ENCODE measurements at places on chromosomes 5 and 9. TPM values are rescaled to one million over a fixed set of nuclear protein-coding genes. Genes with fewer than 3 reads are reported as not detected.
A peak's percentile ranks its signal among the peaks of the same experiment; 100 is the strongest.

DNA sequence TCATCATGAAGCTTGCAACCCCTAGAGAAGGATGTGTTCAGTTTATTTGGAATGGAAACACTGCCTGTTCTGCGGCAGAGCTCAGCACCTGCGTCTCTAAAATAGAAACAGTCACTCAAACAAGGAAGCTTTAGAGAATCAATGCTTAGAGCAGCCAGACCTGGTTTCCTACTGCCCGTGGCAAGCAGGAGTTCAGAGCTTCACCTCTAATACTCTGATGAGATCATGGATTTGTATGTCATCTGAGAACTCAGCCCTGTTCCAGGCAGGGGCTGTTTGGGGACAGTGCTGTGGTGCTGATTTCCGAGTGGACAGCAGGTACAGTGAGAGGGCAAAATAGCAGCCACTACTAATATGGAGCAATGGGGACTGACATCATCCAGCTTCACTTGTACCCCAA is 236.0 kb upstream of the IRX1 start:
- no peak for DNase-seq

GRCh38 chr9:128146591-128147120 is 2.6 kb upstream of the LCN2 start:
- no peak for DNase-seq

Gene IRX2
- 20.6 TPM for total RNA-seq

Gene PCDHGB1
- total RNA-seq = 6.5 TPM

Gene LHX3
- 1.3 TPM for total RNA-seq

GRCh38 chr9:21001581-21001980 is 29.9 kb downstream of the HACD4 start:
- no peak for DNase-seq

DNA sequence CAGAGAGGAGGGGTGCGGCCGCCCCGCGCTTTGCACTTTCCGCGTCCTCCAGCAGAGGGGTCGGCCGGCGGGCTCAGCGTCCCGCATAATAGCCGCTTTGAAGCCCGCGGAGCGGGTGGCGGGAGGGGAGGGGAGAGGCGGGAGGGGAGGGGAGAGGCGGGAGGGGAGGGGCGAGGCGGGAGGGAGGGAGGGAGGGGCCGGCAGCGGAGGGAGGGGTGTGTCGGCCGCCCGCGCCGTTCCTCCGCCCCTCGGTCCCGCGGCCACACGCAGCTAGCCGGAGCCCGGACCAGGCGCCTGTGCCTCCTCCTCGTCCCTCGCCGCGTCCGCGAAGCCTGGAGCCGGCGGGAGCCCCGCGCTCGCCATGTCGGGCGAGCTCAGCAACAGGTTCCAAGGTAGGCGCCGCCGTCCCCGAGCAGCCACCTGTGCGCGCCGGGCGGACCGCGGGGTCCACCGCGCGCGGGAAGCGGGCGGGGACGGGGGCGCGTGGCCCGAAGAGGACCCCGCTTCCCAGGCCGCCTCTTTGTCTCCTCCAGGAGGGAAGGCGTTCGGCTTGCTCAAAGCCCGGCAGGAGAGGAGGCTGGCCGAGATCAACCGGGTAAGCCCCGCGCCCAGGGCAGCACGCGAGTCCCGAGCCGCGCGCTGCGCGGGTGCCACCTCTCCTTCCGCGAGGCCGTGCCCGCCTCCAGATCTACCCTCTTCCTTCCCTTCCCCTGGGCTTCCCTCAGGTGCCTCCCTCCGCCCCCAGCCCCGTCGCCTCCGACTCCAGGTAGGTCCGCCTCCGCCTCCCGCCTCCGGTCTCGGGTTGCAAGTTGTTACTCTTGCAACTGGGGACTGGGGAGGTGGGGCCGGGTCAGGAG is at the start of gene AIF1L:
TSS of gene AIF1L (plus strand) at position 263 of the 857 bp plus-strand sequence. CDS start at position 362, 99 bp downstream.
- DNase-seq = peak; percentile 44

GRCh38 chr9:120261419-120261818 is 318.5 kb downstream of the CDK5RAP2 start:
- DNase-seq = no peak

DNA sequence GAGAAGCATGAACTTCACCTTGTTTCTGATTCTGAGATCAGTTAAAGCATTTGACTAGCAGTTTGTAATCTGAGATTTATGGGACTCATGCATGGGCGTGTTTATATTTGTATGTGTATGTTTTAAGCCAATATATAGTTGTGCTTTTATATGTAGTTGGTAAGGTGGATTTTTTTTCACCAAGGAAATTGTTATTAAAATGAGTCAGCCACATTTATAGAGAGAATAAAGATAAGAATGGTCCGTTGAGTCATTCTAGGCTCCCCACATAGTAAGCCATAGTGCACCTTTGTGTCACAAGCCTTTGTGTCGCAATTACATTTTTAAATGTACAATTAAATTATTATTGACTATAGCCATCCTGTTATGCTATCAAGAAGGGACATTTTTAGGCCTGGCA is 89.0 kb downstream of the NLN start:
- no peak for DNase-seq

Gene FGF1
- total RNA-seq = 9.4 TPM

DNA sequence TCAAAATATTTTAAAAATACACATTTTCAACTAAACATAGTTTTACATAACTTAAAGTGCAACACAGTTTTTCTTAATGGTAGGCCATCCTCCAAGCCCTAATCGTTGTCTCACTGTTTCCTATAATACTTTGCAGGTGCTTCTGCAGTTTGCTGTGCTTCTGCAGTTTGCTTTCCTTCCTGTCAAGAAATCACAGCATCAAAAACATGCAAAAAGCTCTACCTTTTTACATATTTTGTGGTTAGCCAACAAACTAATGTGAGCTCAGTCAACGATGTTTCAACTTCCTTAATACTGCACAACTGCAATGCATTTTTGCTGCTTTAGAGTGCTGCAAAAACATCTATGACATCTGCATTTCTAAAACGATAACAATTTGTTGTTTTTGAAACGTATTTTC is 25.2 kb downstream of the EMB start:
- DNase-seq = no peak

DNA sequence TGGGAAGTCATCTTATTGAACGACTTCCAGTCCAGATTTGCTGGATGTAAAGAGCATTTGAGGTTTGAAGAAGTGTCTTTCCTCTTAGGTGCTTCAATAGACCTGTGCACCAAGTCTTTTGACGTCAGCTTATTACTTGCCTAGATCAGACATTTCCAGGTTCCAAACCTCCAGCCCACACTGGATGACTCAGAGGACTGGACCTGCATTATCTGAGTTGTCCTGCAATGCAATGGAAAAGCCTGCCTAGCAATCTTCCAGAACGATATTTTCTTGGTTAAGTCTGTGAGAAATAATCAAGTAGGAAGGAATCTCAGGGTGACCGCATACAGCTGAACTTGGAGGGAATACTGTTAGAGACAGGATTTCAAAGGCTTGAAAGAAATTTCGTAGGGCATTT is 147.2 kb upstream of the MOCS2 start:
- no peak for DNase-seq
